ENCODE measurements at places on chromosomes 5 and 9. TPM values are rescaled to one million over a fixed set of nuclear protein-coding genes. Genes with fewer than 3 reads are reported as not detected.

The HRH2 gene
- total RNA-seq = 0.95 TPM

- peak; percentile 11 for DNase-seq
These were observed 61.3 kb downstream of the AMBP start for GRCh38 chr9:114016629-114017423.

DNA sequence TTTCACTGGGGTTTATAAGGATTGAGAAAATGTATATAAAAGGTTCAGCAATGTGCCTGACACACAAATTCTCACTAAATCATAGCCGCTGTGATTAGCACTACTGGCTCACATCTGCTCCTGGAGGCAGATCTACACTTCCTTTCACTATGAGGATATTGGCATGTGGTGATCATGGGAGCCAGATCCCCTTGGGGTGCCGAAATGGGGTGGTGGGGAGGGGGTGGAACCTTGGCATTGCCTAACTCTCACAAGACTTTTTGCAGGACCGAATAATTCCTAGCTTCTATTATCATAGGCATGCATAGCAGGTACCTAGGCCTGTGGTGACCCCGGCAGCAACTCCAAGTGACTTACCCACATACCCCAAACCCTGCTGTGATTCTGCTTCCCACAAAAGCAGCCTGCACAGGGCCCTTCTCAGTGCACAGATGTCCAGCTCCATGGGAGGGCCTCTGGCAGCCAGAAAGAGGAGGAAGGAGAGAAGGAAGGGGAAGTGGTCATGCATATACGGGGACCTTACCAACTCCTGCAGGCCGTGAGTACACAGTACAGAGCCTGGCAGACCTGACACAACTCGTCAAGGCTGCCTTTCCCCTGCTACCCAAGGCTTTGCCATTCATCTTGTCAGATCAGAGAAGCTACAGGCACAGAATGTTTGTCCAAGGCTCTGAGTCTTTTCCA is 61.3 kb upstream of the IQGAP2 start:
- no peak for DNase-seq

DNA sequence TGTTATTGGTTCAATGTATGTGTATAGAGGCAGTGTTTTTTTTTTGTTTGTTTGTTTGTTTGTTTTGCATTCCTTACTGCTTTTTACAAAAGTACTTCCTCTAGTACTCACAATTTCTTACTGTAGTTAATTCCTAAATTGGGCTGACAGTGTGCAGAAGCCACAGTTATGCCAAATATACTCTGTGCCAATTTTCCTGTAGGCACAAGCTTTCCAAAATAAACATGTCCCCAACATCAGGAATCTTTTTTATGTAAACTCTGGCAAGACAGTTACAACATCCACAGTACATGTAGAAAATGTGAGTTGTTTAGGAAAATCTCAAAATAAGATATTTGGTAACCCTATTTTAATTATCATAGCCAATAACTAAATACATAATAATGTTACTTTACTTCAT is 161.6 kb upstream of the TSLP start:
- DNase-seq = no peak

- peak; percentile 84 for DNase-seq
These were observed 7.8 kb downstream of the EXOSC2 start for GRCh38 chr9:130701059-130702022.

- no peak for DNase-seq
These were observed 16.5 kb downstream of the UBAC1 start for GRCh38 chr9:135944444-135945252.

Data from suprapubic skin (tissue), 4 donors.